ENCODE measurements at places on chromosomes 7 and 10.

DNA sequence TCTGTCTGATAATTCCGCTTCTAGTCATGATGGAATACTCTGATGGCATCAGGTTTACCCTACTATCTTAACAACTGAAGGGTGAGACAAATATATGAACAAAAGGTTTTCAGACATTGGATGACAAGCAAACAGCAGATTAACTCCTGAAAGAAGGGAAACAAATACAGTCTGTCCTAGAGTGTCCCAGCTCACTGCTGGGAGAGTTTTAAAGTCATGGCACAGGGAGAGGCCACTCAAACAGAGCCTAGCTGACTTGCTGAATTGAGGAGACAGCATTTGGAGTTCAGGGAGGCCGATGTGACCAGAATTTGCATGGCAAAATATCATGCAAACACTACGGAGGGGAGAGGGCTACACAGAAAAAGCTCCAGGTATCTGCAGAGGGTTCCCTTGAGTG is 73.1 kb downstream of the MDH2 start:
- DNase-seq = no peak

DNA sequence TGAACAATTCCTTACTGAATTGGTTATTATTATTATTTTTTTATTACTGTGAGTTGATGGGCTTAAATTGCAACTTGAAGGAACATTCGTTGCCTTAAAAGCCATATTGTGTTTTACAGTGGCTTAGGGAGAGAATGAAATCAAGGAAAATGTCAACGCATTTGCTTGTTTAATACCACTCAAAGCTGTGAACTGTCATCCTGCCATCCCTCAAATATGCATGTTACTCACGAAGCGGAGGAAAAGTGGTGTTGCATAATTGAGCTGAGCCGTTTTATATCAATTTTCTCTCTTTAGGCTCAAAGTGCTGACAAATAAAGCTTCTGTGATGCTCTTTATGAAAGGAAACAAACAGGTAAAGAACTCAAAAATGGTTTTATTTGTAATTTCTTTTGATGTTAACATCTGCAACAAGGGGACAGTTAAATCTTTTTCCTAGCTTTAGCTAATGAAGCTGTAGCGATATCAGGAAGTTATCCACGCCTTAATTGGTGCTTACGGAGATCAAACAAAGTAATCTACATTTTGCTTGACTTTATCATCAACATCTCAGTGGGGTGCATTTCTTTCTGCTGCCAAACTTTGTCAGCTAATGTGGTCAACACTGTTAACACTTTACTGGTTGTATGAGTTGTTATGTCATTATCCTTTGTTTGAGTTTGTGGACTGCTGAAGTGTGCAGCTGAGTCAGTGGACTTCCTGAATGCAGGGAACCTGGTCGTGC is 33.1 kb downstream of the GLRX3 start:
- DNase-seq = no peak

DNA sequence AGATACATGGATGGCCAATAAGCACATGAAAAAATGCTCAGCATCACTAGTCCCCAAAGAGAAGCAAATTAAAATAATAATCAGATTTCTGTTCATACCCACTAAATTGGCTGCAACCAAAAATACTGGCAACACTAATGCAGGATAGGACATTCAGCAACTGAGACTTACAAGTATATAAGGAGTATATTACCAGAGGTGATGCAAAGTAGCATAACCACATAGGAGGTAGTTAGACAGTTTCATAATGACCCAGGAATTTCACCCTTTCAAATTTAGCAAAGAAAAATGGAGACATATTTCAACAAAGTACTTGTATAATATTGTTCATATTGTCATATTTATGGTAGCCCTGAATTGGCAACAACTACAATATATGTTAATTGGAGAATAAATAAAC is 727.8 kb downstream of the GRID1 start:
- DNase-seq = no peak

DNA sequence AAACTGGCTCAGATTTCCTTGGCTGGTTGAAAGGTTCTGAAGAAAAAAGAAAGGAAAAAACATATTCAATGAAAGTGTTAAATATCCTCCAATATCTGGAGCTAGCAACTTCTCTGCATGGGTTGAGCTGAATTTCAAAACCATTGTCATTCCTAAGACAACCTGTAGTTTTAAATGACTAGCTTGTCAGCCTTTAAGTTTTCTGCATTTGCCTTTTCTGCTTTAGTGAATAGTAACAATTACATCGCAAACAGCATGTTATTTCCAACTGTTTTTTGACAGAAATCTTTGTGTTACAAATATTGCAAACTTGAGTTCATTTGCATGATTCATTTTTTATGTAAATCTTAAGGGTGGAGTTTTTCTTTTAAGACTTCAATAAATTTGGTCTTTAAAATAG is 852.3 kb upstream of the CELF2 start:
- no peak for DNase-seq

GRCh38 chr10:117248750-117249465 is 8.0 kb downstream of the SLC18A2 start:
- no peak for DNase-seq

DNA sequence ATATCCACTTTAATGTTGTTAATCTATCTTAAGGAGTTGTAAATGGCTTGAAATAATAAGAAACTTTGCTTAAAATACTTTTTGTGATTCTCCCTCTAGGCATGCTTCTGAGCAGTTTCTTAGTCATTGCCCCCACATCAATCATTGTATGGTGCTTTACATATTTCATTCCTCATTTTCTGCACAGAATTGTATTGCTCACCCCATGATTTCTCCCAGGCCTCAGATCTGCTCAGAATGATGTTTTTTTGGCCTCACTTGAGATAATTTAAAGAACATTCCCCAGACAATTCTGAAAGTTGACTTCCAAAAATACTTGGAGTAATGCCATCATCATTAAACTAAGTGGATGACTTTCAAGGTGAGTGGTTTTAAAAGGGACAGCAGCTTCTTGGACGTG is 82.1 kb upstream of the PRPS1L1 start:
- no peak for DNase-seq

DNA sequence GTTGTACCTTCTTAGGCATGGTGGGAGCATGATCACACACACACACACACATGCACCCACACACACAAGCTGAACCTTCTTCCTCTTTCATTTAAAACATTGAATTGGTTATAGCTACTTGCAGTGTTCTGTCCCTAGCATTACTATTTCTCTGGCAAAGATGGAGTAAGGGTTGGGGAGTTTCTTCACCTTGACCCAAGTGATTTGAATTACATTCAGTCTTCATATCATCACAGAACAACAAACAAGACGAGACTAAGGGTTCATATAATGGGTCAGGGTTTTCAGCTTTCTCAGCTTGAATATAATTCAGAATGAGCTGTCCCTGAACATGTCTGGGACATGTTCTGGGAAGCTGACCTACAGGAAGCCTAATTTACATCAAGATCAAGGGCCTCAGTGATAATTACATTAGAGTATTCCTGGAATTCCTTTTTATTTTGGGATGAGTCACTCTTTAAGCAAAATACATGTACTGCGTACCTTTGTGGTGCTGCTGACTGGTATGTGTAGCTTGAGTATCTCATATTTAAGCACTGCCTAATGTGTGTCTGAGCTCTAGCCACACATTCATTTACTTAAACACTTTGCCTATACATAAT is 213.5 kb upstream of the TMEM229A start:
- no peak for DNase-seq

GRCh38 chr7:103129702-103130549 is 19.0 kb downstream of the NAPEPLD start:
- no peak for DNase-seq

- DNase-seq = no peak
Measured at GRCh38 chr10:124354411-124355382, 64.0 kb downstream of the OAT start.

Data from stimulated activated CD8-positive, alpha-beta memory T cell treated with anti-CD3 and anti-CD28 coated beads, Interleukin-7, amount 100 ng/mL, for 1 hour (primary cell).